ENCODE measurements at places on chromosomes 4 and X. TPM values are rescaled to one million over a fixed set of nuclear protein-coding genes. Genes with fewer than 3 reads are reported as not detected.

DNA sequence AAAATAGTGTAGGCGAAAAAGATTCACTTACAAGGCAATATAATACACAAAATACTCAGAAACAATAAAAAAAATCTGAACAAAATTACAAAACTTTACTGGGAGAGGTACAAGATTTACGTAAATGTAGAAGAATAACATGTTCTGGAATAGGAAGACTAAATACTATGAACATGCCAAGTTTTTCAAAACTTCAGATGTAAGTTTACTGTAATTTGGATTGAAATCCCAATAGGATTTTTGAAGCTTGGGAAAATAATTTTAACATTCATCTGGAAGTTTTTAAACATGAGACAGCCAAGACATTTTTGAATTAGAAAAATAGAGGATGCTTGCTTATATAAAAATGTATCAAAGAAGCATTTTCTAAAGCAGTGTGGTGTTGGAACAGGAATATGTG lies 30.5 kb upstream of the CT83 start:
- DNase-seq = no peak

DNA sequence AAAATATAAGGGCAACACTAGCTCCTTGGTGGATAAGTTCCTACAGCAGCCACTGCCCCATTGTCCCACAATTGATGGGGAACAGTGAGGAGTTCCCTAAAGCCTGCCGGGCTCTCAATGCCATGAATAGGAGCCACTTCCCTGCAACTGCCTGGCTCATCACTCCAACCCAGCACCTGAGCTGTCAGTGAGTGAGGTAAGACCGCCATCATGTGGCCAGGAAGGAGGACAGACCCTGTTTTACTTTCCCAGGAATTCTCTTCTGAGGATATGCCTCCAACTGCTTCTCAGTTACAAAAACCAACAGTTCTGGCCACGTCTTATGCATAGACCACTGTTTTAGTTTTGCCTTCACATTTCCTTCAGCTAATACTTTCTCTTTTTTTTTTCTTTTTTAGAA lies 45.5 kb downstream of the SRPX start:
- peak; percentile 26 for DNase-seq

DNA sequence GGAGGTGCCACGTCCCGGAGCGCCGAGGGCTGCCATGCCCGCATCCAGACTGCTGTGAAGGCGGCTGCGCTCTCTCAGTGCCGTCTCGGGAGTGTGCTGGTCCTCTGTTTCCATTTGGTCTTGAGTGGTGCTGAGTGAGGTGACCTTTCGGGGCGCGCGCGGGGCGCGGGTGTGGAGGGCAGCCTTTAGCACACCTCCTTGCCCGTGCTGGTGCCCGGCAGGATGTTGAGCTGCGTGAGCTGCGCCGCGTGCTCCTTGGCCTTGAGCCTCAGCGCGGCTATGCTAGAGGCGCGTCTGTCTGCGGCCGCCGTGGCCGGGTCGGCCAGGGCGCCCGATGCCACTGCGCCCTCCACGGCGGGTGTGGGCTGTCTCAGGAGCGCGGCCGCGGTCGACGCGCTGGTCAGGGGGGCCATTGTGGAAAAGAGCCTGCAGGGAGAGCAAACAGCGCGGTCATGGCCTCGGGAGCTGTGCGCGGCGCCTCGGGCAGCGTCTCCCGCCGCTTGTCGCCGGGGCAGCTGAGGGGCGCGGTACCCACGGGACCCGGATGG lies 11.2 kb downstream of the ARX start:
- DNase-seq = no peak

- DNase-seq = no peak
Measured at GRCh38 chr4:179478608-179479007, 2036.4 kb upstream of the AGA start.

- no peak for DNase-seq
Measured at GRCh38 chrX:19556202-19556601, 40.9 kb upstream of the MAP3K15 start.

The GABRQ gene
- 0.98 TPM for polyA plus RNA-seq

DNA sequence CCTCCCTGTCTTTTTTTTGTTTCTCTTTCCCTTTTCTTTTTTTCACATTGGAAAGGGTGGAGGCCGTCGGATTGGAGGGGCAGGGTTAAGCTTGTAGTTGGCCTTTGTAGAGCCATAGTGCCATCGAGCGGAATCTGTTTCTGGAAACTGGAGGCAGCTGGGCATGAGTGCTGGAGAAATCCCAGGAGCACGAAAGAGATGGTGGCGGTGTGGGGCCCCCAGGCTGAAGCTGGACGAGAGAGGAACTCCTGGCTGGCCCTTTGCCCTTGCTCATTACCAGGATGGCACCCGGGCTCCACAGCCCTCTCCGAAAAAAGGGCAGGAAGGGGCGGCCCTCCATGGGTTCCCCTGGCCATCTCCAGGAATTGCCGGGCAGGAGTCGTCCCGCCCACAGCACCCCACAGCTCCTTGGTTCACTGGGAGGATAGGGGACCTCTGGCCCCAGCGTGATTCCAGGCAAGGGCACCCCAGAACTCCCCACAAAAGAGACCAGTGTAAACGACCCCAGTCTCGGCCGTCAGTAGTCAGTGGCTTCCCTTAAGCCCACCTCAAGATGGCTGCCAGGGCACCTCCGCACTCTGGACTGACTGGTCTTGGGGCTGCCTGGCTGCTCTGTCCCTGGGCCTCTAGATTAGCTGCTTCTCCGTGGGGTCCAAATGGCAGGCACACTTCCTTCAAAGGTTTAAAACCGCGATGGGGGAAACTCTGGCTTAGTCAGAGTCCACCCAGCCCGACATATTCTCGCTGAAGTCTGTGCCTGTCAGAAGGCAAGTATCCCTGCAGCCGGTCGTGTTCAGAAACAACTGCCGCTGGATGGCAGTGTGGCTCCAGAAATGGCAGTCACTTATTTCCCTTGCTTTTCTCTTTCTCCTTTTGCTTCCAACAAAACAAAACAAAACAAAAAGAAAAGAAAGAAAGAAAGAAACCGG lies 74.1 kb downstream of the NBDY start:
- peak; percentile 90 for DNase-seq

GRCh38 chr4:26821677-26822503 lies 38.8 kb upstream of the STIM2 start:
- DNase-seq = no peak

GRCh38 chrX:127552571-127552970 lies 499.6 kb downstream of the ACTRT1 start:
- no peak for DNase-seq

The SOWAHB gene
- polyA plus RNA-seq = 5.0 TPM

The CT83 gene
- polyA plus RNA-seq = not detected

The ALB gene
- polyA plus RNA-seq = 4.6 TPM

The THAP9 gene
- polyA plus RNA-seq = 13.3 TPM

DNA sequence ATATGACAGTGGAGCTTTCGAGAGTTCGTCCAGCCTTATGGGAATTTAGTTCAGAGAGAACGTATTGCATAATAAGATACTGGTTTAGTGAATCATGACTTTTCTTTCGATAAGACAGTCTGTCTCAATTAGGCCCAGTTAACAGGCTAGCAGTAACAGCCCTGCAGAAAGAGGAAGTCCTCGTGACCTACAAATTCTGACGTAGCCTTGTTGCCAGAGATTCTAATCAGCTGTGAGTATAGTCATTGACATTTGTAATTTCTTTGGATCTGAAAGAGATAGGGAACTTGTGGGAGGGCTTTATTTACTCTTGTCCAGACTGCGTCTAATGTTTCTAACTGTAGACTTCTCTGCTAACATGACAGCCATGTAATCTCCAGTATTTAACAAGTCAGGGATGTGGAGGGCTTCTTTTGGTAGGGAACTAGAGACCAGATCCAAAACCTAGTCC lies 15.8 kb downstream of the ART3 start:
- DNase-seq = no peak

The TIGD4 gene
- 3.1 TPM for polyA plus RNA-seq

GRCh38 chr4:100118181-100118580 lies 72.1 kb downstream of the DDIT4L start:
- DNase-seq = no peak

DNA sequence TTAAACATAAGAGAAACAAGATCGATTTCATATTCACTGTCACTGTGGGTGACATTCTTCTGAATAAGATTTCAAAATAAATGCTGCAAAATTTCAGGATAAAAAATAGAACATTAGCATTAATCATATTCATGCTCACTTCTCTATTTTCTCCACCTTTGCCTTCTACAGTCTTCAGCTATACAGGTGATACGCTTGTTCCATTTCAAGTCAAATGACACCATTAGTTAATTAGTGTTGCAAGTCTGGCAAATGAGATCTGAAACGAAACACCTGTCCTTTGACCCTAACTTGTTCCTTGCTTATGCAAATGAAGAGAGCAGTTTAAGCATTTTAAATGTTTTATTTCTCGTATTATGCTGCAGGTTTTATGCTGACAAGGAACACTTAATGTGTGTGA lies 667.5 kb upstream of the MAGEB2 start:
- DNase-seq = no peak

The FABP2 gene
- polyA plus RNA-seq = 0.05 TPM

DNA sequence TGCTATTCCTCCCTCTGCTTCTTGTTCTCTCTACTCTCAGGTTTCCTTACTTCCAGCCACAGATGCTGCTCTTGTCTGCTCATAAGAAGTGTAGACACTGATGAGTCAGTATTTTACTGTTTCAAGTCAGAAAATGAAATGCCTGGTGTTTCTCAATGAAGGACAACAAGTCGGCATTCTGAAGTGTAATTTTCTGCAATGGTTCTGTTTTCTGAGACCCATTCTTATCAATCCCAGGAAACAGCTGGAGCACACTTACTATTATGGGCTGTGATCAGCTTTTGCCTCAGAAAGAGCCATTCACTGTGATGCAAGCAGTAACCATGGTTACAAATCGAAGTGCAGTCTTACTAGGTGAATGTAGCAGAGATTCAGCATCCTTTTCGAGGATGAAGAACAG lies 42.0 kb downstream of the SLC4A4 start:
- no peak for DNase-seq

The GPR34 gene
- polyA plus RNA-seq = 5.4 TPM

- DNase-seq = peak; percentile 25
Measured at GRCh38 chrX:13750204-13750603, 15.7 kb downstream of the OFD1 start.

The PABPC1L2A gene
- not detected for polyA plus RNA-seq

GRCh38 chr4:149719357-149719756 lies 96.3 kb downstream of the IQCM start:
- DNase-seq = no peak

DNA sequence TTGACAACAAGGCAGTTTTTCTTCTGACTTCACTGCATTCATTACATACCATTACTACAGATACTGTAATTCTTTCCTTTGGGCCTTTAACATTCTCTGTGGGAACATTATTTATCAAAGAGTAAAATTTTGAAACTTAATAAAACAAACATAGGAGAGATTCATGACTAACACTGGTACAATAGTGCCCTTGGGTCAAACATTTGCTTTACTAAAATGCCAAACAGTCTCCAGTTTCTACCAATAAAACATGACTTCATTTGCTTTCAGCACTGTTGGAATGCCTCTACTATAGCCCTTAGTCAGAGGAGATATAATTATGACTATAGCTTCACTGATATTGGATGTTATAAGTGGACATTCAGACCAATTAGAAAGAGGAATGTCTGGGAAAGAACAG lies 481.5 kb downstream of the PACRGL start:
- DNase-seq = no peak

The ERAS gene
- not detected for polyA plus RNA-seq

DNA sequence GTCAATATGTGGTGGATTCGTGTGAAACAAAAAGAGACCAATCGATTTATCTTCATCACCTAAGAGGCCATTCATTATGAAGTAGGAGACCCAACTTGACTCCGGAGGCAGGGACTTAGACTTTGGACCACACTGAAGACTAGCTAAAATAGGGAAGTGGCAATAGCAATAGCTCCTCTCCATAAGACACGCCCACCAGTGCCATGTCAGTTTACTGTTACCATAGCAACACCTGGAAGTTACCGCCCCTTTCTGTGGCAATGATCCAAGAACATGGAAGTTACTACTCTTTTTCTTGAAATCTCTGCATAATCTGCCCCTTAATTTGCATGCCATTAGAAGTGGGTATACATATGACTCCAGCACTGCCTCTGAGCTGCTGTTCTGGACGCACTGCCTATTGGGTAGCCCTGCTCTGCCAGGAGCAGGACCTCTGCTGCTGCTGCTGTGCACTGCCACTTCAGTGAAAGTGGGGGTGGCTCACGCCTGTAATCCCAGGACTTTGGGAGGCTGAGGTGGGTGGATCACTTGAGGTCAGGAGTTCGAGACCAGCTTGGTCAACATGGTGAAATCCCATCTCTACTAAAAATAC lies 163.2 kb downstream of the PRKX start:
- no peak for DNase-seq

The CENPVL1 gene
- 0.28 TPM for polyA plus RNA-seq

DNA sequence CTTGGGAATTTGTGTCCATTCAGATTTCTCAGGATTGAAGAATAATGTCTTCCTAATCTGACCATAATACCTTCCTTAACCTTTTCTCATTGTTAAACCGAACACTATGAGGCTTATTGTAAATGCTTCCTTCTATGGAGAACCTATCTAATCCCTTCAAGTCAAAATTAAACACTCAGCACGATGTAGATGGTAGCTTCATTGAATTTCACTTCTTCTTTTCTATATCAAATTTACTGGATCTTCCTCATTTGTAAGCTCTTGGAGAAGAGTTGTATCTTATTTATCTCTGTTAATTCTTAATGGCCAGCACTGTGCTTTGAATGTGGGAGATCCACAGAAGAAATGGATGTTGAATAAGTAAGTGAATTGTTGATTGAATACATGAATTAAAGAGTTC lies 109.0 kb upstream of the RAPGEF2 start:
- DNase-seq = no peak

DNA sequence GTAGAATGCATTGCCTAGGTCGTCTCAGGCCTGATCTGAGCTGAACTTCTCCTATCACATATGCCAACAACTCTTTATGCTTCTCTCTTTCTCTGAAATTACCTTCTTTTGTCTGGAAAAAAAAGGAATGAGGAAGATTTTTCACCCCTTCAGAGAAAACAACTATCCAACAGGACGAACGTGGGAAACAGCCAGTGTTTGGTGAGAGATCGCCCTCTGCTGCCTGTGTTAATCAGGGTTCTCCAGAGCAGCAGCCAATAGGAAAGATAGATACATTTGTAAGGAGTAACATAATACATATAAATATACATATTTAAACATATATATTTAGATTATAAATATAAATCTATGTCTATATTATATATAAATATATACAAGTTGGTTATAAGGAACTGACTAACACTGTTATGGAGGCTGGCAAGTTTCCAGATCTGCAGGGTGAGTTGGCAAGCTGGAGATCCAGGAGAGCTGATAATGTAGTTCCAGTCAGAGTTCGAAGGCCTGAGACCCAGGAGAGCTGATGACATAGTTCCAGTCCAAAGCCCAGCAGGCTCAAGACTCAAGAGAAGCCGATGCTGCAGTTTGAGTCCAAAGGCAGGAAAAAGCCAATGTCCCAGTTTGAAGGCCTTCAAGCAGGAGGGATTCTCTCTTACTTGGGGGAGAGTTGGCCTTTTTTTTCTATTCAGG lies 13.3 kb downstream of the CETN2 start:
- no peak for DNase-seq

The NALF2 gene
- 0.35 TPM for polyA plus RNA-seq

The SERTM2 gene
- 0.05 TPM for polyA plus RNA-seq

- no peak for DNase-seq
Measured at GRCh38 chr4:161952382-161952781, 211.4 kb downstream of the FSTL5 start.

GRCh38 chr4:105990933-105991332 lies 95.7 kb downstream of the NPNT start:
- DNase-seq = no peak

Measured in left kidney (tissue), 8 donors.